T-cell (primary cell): ENCODE measurements at places on chromosomes 1 and 21. TPM values are rescaled to one million over a fixed set of nuclear protein-coding genes. Genes with fewer than 3 reads are reported as not detected.

CD1C gene
- 1.3 TPM for total RNA-seq

C1orf116 gene
- 0.13 TPM for total RNA-seq

ETV3 gene
- total RNA-seq: 30.6 TPM

- no peaks in the 10 kb centered on the region for H3K36me3 ChIP-seq
Observed at GRCh38 chr1:36863500-36863899, 170.8 kb downstream of the GRIK3 start.

GRCh38 chr1:229325853-229326487, 16.9 kb downstream of the CCSAP start:
- no peaks in the 10 kb centered on the region for H3K27me3 ChIP-seq
- no peaks in the 10 kb centered on the region for H3K4me1 ChIP-seq
- peak overlapping the region; percentile 26 for H3K27ac ChIP-seq
- DNase-seq: no peak
- H3K36me3 ChIP-seq: peaks cover 24% of the 10 kb centered on the region
- H3K4me3 ChIP-seq: no peak overlapping the region

DNA sequence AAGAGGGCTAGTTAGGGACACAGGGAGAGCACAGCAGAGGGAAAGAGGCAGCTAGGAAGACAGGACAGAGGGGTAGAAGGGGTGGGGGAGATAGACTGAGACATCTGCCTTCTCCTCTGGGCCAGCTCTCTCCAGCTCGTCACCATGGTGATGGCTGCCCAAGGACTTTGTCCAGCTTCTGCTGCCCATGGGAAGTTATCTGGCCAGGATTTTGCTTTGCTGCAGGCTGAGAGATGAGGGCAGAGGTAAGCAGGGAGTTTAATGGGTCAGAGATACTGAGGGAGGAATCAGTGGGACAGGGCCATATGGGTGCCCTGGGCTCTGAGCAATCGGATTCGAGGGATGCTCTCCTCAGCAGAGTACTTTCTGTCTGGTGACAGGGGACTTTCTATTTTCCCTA, 34.5 kb upstream of the GPR37L1 start:
- H3K4me3 ChIP-seq: no peak overlapping the region
- DNase-seq: no peak
- H3K36me3 ChIP-seq: no peaks in the 10 kb centered on the region
- peaks cover 5% of the 10 kb centered on the region for H3K27me3 ChIP-seq

TTC13 gene
- 42.2 TPM for total RNA-seq

- no peaks in the 10 kb centered on the region for H3K36me3 ChIP-seq
- H3K4me3 ChIP-seq: no peak overlapping the region
- DNase-seq: no peak
- H3K4me1 ChIP-seq: no peaks in the 10 kb centered on the region
Observed at GRCh38 chr1:17488995-17489767, 49.7 kb upstream of the RCC2 start.

LELP1 gene
- not detected for total RNA-seq

CCDC28B gene
- total RNA-seq: 6.8 TPM

DRAXIN gene
- 2.0 TPM for total RNA-seq
